ENCODE measurements at places on chromosomes 1 and 21.
A peak's percentile ranks its signal among the peaks of the same experiment; 100 is the strongest.

DNA sequence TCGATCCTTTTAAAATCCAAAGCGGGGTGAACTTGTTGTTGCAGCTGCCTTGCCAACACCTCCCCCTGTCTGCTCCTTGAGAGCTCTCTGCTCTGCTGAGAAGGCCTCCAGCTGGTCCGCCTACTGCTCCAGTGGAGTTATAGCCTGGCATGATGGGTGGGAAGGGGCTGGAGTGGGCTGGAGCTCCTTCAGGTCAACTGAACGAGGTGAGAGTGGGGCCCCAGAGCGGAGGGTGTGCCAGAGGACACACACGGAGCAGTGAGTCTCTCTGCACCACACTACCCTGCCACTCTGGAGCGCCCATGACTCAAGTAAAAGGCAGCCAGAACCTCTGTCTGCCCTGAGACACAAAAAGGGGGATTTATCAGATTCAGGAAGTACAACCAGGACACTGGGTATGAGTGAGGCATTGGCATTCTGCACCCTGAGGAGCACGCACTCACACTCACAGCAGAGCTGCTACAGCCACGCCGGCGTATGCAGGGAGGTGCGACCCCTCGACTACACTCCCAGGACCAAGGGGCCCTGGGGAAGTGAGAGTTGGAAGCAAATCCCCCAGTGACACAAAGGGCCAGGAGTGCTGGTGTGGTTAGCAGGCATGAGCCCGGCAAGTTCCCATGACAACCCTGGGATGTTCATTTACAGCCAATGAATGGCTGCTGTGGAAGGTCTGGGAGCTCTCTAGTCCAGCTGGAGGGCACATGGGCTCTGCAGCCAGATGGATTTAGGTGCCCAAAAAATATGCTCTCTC lies 28.0 kb upstream of the EVA1B start:
- DNase-seq, result peak; percentile 78

DNA sequence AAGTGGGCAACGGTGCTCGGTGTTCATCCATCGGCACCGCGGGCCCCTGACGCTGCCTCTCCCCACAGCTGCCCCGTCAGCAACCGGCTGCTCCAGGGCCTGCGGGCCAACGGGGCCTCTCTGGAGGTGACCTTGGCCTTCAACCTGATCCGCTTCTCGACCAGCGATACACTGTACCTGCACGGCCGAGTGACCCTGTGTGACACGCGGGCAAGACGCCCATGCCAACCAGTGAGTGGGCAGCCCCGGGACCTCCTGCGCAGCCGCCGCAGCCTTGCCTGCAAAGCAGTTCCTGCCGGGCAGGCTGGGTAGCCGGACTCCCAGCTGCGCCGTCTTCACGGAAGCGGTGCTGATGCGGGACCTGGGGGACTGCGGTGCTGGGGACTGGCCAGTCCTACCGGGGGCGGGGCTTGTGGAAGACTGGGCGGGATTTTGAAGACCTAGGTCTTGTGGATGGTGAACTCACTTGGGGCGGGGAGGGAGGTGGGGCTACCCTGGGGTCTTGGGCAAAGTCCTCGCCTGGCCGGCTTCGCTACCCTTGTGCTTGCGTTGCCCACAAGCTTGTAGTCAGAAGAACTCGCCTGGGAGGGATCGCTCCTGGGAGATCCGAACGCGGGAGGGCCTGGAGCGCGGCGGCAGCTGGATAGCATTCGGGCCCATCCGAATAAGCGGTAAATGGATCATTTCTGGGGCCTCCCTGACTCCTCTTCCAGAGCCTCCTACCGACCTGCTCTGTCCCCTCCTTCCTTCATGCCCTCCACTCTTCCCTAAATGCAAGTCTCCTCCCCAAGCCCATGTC lies 8.8 kb upstream of the CEP85 start:
- DNase-seq, result no peak

GRCh38 chr1:227120826-227121225 lies 180.7 kb downstream of the COQ8A start:
- no peak for DNase-seq

DNA sequence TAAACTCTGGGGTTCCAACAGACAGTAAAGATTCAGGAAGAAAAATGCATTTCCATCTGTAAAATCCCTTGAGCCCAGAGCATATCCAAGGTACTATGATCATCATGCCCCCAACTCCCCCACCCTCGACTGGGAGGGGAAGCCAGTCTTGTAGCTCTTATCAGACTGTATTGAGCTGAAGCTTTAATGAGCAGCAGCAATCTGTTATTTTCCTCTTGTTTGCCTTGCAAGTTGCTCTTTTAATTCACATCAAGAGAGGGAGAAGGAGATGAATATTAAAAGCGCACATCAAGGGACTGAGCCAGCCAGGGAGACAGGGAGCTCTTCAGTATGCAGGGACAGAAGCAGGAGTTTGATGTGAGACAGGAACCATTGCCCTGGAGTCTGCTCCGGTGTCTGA lies 52.5 kb upstream of the KCNA3 start:
- no peak for DNase-seq

DNA sequence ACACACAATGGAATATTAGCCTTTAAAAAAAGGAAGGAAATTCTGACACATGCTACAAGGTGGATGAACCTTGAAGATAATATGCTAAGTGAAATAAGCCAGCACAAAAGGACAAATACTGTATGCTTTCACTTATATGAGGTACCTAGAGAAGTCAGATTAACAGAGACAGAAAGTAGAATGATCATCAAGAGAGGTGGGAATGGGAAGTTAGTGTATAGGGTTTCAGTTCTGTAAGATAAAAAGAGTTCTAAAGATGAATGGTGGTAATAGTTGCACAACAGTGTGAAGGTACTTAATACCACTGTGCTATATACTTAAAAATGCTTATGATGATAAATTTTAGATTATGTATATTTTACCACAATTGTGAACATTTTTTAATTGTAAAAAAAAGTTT lies 7.2 kb downstream of the RPAP2 start:
- DNase-seq, result no peak

DNA sequence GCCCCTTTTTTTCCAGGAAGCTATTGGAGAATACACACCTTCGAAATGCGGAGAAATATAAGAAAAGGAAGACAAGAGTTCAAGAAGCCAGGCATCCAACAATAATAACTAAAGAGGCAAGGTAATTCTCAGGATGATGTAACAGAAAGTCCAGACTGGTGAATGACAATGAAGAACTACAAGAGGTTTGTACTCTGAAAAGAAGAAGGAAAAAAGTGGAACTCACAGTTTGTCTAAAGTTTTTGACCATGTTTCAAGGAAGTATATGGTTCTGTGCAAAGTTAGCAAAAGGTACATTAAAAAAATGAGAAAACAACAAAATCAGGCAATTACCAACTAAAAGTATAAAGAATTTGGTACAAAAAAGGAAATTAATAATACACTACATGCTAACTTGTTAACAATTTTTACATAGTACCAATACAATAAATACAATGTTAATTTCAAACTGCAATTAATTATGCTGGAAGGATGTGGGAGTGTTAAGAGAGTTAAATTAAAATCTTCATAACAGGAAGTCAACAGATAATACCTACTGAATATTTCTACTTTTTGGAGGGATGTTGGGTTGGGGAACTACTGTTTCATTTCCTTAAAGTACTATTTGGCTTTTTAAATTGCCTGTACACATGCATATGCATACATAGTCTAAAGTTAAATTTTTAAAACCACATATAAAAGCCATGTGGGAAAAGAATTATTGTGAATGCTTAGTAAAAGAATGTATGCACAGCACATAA lies 12.9 kb upstream of the CD55 start:
- DNase-seq, result no peak

DNA sequence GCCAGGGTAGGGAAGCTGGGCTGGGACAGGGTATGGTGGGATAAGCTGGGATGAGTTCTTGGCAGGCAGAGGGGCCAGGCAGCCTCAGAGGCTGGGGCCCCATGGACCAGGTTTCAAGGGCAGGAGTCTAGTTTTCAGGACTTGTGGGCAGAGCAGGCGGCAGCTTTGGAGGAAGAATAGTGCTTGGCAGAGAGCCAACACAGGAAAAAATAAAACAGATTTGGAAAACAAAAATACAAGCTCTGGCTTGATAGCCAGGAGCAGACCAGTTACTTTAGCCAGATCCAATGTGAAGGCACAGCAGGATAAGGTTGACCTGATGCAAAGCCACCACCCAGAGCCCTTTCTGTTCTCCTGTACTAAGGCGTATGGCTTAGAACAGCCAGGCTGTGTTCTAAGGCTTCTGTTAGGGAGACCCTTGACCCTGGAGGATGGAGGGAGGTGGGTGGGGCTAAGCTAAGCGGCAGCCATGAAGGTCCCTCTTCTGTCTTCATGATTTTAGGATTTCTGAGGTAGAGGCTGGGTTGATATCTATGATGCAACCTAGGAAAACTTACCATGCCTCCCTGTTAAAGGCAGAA lies 5.5 kb downstream of the TRAF5 start:
- no peak for DNase-seq

GRCh38 chr1:37089750-37090149 lies 55.4 kb upstream of the GRIK3 start:
- DNase-seq, result no peak
